Mesothelial cell of epicardium (in vitro differentiated cells): ENCODE measurements at places on chromosomes 7 and 10.
A peak's percentile ranks its signal among the peaks of the same experiment; 100 is the strongest.

DNA sequence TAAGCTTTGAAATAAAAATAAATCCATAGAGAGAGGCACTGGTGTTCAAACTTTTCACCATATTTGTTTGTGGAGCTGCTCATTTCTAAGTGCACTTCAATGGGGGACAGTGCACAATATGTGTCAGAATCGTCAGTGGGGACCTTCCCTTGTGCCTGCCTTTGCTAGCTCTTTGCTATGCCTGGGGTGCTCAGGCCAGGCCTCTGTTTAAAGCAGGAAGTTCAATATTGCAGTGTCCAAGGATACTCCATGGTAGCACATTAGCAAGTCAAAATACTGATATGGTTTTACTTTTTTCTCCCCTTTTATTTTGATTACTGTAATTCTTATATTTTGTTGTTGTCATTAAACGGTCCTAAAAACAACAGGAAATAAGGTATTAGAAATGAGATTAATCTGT lies 113.4 kb downstream of the POU6F2 start:
- DNase-seq, result no peak

- no peak for DNase-seq
Measured at GRCh38 chr10:77494327-77494726, 143.3 kb downstream of the KCNMA1 start.

DNA sequence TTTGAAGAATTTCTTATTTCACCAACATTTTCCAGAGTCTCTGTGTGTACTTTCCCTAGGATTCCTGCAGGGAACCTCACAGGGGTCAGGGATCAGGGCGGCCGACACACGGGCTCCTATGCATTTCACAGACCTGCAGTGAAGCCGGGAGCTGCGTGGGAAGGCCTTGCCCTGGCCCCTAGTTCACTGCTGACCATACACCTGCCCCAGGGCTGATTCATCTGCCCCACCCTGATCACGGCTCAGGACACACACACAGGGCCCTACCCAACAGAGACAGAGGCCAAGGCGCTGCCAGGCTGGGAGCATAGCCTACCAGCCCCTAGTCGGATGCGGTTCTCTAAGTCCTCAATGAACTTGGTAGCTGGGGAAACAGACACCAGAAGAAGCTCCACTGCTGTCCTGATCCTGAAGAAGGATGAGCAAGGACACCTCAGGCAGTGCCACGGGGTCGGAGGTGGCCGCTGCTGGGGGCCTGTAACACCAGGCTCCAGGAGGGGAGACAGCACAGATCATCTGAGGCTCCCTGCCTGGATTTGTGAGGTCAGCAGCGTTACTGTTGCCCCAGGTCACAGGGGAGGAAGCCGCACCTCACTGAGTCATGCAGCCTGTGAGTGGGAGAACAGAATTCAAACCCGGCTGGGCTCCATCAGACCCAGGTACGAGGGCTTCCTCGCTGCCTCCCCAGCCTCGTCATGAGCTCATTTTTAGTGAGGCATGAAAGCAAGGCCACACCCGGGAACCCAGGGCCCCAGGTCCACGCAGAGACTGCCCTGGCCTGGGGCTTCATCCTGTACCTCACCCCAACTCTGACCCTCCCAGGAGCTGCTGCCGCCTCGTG lies 278.8 kb upstream of the PPP2R2D start:
- no peak for DNase-seq

DNA sequence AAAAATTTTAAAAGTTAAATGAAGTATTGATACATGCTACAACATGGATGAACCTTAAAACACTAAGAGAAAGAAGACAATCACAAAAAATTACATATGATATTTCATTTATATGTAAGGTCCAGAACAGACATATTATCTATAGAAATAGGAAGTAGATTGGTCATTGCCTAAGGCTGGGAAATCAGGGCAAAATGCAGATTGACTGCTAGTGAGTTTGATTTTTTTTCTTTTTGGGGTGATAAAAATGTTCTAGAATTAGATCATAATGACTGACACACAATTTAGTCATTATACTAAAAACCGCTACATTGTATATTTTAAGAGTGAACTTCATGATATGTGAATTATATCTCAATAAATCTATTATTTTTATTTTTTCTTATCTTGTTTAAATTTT lies 88.3 kb downstream of the CPEB3 start:
- DNase-seq, result no peak

- DNase-seq, result no peak
Measured at GRCh38 chr7:16728811-16729210, 24.7 kb upstream of the TSPAN13 start.

GRCh38 chr10:93712593-93712992 lies 10.2 kb upstream of the FRA10AC1 start:
- DNase-seq, result no peak

- peak; percentile 54 for DNase-seq
Measured at GRCh38 chr10:45249978-45250693, 65.3 kb downstream of the OR13A1 start.

GRCh38 chr10:3432081-3432825 lies 259.7 kb upstream of the PITRM1 start:
- no peak for DNase-seq

- no peak for DNase-seq
Measured at GRCh38 chr7:152709287-152710152, 33.6 kb upstream of the XRCC2 start.

DNA sequence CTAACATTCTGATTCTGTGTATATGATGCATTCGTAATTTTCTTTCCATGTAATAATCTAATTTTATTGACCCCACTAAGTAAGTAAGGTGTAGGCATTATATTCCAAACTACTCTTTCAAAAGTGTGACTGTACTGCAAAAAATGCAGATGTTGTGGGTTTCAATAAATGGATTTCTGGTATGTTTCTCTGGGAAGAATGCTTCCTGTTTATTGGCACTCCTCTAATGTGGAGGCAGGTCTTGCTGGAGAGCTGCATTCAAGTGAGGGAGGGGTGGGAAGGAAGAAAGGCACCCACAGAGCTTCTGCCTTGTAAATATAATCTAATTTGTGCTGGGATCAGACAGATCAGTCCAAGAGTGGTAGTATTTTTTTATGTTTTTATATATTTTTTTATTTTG lies 23.9 kb downstream of the ST7 start:
- no peak for DNase-seq

DNA sequence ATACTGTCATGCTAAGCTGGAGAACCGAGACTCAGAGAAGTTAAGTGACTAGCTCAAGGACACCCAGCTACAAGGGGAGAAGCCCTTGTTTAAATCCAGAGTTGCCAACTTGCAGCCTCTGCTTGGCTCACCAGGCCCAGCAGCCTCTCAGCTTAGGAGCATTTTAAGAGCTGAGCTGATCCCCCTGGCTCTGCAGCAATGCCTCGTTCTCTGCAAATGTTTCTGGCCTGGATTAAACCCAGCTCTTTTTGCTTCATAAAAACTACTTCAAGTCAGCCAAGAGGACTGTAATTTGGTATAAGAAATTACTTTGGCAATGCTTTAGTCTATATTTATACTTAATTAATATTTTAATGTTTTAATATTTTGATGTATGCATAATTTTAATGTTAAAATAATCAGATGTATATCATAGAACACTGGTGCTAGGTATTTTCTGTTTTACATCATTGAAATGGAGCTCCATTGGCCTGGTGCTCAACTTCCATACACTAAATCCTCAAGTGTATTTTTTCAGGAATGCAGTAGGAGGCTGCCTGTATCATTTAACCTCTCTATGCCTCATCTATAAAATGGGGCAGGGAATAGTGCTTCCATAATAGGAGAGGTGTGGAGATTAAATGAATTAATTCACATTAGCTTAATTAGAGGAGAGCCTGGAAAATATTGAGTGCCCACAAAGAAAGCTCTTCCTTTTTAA lies 184.2 kb downstream of the EMX2 start:
- no peak for DNase-seq

DNA sequence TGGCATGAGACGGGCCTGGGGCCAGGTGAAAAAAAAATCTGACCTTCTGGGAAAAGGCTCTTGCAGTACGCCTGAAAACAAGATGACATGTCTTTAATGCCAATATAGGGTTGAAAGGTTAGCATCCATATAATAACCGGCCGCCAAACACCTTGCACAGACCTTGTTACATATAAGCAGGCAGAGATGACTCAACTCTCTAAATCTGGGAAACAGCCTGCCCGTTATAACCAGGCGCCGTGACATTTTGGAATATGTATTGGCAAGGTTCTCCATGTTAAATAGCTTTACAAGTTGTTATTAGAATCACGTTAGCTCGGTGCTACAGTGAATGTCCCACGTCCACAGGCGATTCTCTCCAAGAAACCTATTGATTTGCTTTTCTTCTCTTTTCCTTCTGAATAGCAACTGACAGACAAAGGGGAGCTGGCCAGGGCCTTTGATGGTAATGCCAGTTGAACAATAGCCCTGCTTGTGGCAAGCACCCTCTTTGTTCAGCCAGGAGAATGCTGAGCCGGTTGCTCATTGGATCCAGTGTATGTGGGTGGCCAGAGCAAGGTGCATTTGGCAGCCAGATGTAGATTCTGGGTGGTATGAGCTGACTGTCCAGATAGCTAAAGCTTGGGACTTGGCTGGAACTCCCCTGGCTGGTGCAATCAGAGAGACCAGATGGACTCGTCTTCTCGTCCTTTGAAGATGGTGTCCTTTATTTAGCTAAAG lies 80.1 kb upstream of the AUTS2 start:
- DNase-seq, result no peak

DNA sequence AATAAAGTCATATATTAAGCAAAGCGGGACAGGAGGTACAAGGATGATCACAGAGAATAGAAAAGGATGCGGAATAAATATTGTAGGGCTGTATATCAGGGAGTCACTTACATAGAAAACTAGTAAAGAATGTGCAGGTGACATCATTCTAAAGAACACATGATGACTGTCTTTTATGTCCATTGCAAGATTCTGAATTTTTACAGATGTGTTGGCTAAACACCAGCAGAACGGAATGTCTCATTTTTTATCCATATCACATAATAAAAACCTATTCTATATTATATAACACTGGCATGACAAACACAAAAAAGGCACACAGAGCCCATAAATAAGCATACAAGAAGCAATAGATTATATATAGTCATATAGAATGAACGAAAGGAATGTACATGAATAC lies 319.2 kb upstream of the PLXDC2 start:
- no peak for DNase-seq

DNA sequence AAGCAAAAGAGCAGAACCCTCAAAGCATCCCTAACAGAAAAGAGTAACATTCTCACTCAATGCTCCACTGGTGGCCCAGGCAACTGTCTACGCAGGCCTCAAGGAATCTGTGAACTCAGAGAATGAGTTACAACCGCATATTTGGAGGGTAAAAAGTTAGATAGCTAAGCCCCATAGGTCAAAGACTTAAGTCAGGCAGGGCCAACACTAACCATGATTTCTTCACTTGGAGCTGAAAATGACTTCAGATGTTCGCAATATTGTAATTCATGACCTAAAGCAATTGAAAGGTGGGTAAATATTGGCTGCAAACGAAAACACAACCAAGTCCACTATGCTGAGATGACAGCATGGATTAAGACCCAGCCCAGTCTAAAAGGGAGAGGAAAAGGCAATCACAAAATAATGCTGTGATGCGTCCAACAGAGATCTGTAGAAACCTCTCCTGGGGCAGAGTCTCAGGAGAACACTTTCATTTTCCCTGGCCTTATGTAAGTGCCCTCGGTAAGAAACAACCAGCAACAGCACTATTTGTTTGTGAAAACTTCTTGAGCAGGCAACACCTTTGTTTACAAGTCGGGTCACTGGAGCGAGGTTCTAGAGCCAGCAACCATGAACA lies 176.5 kb downstream of the TNS3 start:
- DNase-seq, result no peak

DNA sequence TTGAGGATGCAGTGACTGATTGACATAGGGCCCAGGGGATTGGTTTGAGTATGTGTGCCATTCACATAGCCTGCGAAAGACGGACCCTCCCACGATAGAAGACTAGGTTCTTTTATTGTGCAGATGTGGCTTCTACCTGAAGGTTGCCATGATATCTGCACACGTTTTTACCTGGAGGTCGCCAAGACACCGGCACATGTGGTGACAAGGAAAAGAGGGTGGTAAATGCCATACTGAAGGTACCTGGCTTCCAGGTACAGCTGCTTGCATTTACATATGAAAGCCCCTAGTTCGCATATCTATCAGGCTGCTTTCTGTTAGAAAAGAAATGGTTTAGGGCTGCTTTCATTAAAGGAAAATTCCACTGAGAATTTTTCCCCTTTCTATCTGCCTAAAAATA lies 43.6 kb downstream of the ZNF22 start:
- no peak for DNase-seq

DNA sequence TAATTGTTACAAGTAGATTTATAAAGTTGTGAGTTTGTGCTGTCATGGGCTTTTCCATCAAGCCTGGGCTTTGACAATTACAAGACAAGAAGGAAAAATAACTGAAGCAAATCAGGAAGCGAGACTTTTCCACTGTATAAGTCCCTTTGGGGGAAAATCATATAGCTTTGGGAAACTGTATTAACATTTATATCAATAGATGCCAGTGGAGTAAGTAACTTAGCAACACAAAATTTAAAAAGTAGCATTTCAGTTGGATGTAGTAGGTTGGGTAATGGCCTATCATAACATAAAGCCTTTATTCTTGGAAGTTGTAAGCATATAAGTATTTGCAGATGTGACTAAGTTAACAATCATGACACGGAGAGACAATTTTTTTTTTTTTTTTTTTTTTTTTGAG lies 931.1 kb downstream of the CNTNAP2 start:
- DNase-seq, result no peak

GRCh38 chr10:10959666-10960065 lies 58.0 kb upstream of the CELF2 start:
- no peak for DNase-seq
